ENCODE measurements at places on chromosomes 16 and 17. TPM values are rescaled to one million over a fixed set of nuclear protein-coding genes. Genes with fewer than 3 reads are reported as not detected.

PIRT gene
- total RNA-seq: not detected

ADAP2 gene
- 9.2 TPM for total RNA-seq

RUNDC3A gene
- total RNA-seq: 1.1 TPM

PHLPP2 gene
- total RNA-seq: 1.7 TPM

TMEM170A gene
- total RNA-seq: 19.8 TPM

ABCC11 gene
- not detected for total RNA-seq

KCNG4 gene
- total RNA-seq: not detected

KRTAP9-7 gene
- not detected for total RNA-seq

ASGR2 gene
- total RNA-seq: not detected

GUCY2D gene
- not detected for total RNA-seq

HSF4 gene
- 16.1 TPM for total RNA-seq

HSF5 gene
- total RNA-seq: not detected

CCL7 gene
- total RNA-seq: not detected

ANKRD40CL gene
- total RNA-seq: not detected

ABCC12 gene
- not detected for total RNA-seq

SLC6A2 gene
- total RNA-seq: not detected

SLC52A1 gene
- total RNA-seq: 0.26 TPM

ACSM5 gene
- 4.8 TPM for total RNA-seq

PSMC3IP gene
- 2.9 TPM for total RNA-seq

BFAR gene
- 18.2 TPM for total RNA-seq

VEZF1 gene
- total RNA-seq: 20.3 TPM

PDIA2 gene
- not detected for total RNA-seq

PRSS33 gene
- total RNA-seq: not detected

PLCG2 gene
- total RNA-seq: 12.4 TPM

SSTR5 gene
- not detected for total RNA-seq

HLF gene
- 55.1 TPM for total RNA-seq

PRDM7 gene
- total RNA-seq: not detected

KPNA2 gene
- total RNA-seq: 97.8 TPM

PTX4 gene
- not detected for total RNA-seq

TAT gene
- total RNA-seq: not detected

ACAP1 gene
- total RNA-seq: 5.5 TPM

CD300C gene
- 0.42 TPM for total RNA-seq

BCAR1 gene
- total RNA-seq: 31.4 TPM

KCNH4 gene
- total RNA-seq: 0.09 TPM

TNP2 gene
- total RNA-seq: not detected

FAM83G gene
- 157 TPM for total RNA-seq

PRKCB gene
- 2.8 TPM for total RNA-seq

RAPGEFL1 gene
- total RNA-seq: 123 TPM

MT3 gene
- total RNA-seq: not detected

SEPTIN12 gene
- not detected for total RNA-seq

AOC3 gene
- 9.5 TPM for total RNA-seq

BCO1 gene
- 0.19 TPM for total RNA-seq

Data from esophagus squamous epithelium (tissue), 5 donors.